Bone marrow (tissue), 2 donors: ENCODE measurements at places on chromosomes 16 and 17.

DNA sequence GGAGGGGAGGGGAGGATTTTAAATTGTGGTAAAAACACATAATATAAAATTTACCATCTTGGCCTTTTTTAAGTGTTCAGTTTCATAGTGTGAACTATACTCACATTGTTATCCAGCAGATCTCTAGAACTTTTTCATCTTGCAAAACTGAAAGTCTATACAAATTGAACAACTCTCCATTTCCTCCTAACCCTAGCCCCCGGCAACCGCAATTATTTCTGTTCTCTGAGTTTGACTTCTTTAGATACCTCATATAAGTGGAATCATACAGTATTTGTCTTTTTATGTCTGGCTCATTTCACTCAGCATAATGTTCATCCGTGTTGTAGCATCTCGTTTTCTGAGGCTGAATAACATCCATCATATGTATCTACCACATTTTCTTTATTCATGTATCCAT lies 30.0 kb upstream of the MRTFB start:
- DNase-seq: no peak

GRCh38 chr16:3654249-3654991 lies at the start of gene DNASE1:
Gene DNASE1, plus strand, starts transcription at chr16:3654691. Its CDS starts 683 bp downstream, at chr16:3655374.
- DNase-seq: peak; percentile 12

- no peak for DNase-seq
Observed at GRCh38 chr16:53766304-53767016, 62.5 kb downstream of the FTO start.

DNA sequence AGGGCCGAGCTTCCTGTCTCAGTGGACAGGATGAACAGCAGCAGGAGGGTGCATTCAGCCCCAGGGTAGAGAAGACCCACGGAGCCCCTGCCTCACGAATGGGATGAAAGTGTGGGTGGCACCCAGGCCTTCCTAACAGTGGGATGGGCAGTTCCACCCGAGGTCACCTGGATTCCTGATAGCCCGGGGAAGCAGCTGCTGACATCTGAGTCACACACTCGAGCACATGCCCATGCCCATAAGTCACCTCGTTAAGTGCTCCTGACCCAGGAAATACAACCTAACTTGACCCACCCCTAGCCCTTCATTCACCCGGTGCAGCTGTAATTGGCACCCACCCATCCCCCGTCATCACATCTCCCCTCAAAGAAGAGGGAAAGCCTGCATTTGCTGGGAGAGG lies 85.3 kb upstream of the FOXF1 start:
- no peak for DNase-seq

DNA sequence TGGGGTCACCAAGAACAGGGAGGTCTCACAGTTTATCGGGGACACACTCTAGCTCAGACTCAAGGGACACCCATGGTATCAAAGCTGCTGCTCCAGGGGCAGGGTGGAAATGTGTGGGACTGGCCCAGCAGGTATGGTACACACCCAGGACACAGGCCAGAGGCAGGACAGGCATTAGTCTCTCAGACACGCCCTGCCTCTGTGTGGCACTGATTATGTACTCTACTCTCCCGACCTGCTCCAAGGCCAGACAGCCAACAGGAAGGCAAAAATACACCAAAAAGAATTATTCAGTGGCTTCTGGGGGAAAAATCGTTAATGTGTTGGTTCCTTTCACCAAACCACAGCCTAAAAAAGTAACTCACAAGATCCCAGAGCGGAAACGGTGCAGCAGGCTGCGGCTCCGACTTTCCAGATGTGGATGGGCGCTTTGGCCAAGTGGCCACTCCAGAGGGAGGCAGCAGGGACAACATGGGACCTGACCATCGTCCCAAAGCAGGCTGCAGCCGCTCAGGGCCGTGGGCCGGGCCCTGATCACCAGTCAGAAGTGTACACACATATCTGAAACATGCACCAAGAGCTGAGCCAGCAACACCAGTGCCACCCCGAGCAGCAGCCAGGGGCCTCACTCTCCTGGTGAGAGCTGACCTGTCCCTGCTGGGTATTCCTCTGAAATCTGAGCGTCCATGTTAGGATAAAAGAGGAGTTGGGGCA lies 1.0 kb upstream of the SIRT7 start:
- DNase-seq: no peak

DNA sequence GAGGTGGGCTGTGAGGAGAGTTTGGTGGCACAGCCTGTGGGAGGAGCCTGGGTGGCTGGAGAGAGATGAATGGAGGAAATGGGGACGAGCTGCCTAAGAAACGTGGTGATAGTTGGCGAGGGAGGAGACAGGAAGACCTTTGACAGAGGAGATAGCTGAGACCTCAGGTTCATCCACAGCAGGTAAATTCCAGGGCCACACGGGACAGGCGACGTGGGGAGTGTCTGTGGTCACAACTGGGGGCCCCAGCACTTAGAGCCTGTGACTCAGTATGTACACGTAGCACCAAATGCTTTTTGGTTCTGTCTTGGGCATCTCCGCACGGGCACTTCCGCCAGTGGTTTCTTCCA lies 7.7 kb downstream of the MINK1 start:
- no peak for DNase-seq

DNA sequence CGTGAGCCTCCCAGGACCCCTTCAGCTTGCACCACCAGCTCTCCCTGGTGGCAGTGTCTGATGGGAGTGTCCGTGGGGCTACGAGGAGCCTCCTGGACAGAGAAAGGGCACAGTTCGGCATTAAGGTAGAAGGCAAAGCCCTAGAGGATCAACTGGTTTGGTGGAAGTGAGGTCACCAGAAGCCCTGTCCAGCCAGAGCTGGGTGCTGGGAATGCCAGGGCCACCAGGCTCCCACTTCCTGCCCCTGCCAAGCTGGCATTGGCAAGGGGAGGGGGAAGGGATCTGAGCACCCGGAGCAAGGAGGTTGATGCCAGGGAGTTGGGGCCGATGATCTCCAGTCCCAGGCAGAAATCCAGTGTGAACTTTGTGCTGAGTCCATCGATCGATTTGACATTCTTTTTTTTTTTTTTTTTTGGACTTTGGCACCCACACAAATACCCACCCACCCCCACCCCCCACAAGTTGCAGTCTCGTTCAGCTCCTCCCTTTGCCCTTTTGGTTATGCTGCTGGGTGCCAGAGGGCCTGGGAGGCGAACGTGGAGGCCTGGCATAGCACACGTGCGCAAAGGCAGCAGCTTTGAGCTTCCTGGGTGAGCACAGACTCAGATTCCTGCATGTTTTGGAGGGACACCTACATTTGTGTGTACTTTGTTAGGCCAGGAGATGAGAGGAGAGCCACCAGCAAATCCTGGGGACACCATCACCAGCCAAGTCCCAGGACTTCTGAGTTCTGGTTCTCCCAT lies 2.1 kb downstream of the NHERF1 start:
- no peak for DNase-seq

GRCh38 chr17:50604513-50604912 lies 30.2 kb upstream of the ABCC3 start:
- no peak for DNase-seq

GRCh38 chr16:8721336-8722024 lies 47.1 kb downstream of the ABAT start:
- DNase-seq: no peak

GRCh38 chr17:19897903-19898302 lies 30.2 kb upstream of the ULK2 start:
- DNase-seq: no peak

DNA sequence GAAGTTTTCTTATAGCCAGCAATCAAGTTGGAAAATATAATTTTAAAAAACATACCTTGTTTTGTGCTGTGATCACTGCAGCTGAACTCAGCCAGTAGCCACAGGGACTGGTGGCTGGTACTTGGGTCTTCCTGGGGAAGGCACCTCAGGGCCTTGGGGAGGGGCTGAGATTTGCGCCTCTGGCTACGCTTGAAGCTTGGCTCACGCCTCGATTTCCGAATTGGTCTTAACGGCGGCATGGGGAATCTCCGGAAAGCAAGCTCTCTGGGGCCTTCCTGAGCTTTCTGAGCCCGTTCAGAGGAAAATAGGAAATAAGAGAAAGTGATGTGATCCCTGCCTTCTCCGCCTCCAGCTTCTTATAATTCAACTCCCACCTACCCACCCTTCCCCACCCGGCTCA lies 11.3 kb upstream of the USP7 start:
- DNase-seq: no peak

- DNase-seq: peak; percentile 13
Observed at GRCh38 chr17:50661795-50662391, 27.2 kb downstream of the ABCC3 start.

GRCh38 chr17:41762841-41763240 lies 23.7 kb downstream of the JUP start:
- no peak for DNase-seq

DNA sequence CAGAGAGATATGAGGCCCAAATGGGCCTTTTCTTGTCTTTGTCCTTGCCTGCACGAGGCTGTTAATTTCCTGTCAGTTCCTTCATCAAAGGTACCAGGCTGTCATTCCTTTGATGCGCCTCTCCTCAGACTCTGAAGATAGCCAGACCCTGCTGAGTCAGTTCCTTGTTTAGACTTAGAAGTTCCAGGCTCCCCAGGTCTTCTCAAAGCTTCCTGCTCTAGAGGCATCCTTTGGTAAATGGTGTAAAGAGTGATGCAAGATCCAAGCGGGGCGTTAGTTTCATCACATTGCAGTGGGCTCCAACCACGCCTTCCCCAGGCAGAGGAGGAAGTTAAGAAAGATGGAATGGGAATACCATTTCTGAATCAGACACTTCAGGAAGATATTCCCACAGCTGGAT lies 4.0 kb upstream of the CDH11 start:
- DNase-seq: no peak

DNA sequence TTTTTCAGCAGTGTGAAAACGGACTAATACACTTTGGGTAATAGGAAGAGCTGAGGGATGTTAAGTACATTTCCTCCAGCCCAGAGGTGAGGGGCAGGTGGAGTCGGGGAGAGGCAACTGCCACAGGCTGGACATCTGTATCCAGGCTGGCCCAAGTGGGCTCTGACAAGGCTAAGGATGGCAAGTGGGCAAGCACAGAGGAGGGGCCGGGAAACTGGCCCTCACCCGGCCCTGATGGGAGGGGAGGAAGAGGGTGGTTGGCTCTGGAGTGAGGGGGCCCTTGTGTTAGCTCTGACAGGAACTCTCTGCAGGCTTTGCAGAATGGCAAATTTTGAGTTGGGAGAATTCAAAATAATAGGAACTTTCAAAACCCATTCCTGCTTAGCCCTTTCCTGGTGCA lies 251.0 kb upstream of the TNRC6C start:
- DNase-seq: no peak

DNA sequence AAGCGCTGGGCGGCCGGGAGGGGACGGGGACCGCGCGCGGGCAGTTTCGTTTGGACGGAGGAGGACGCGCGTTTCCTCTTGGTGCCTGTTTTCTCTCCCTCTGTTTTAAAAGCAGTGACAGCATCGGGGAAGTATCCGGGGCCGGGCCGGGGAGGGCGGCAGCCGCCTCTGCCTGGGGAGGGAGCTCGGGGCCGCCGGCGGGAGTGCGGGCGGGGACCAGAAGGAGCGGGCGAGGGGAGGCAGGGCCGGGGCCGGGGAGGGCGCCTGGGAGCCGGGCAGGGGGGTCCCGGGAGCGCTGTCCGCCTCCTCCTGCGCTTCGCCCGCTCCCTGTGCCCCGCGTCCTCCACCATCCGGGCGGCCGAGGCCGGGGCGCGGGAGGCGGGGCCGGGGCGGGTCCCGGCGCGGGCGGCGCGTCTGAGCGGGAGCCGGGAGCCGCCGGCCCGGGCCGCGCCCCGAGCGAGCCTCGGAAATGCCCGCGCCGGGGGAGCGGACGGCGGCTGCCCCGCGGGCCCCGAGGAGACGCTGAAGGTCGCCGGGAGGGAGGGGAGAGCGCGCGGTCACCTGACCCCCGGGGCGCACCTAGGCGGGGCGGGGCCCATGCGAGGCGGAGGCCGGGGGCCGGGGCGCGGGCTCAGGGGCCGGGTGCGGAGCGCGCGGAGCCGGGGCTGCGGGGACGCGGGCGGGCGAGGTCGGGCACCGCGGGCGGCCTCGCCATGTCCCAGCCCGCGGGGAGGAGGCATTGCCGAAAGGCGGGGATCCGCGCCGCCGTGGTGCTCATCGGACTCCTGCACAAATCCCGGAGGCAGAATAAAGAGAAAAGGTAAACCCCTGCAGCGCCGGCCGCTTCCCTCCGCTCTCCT lies 57.3 kb downstream of the RAP1GAP2 start:
- DNase-seq: peak; percentile 31

DNA sequence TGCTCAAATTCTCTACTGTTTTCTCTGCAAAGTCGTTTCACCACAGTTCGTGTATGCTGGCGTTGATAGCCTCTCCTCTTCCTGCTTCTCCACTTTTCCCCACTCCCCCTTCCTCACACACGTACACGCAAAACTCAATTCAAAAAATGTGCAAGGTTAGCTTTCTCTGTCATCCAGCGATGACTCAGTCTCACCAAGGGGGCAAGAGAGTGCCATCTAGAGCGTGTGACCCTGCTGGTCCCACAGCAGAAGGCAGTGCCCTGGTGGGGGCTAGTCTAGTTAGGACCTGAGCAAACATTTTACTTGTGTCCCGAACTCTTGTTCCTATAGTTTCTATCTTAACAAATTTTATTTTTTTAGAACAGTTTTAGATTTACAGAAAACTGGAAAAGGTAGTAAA lies 121.2 kb upstream of the CHMP6 start:
- no peak for DNase-seq

DNA sequence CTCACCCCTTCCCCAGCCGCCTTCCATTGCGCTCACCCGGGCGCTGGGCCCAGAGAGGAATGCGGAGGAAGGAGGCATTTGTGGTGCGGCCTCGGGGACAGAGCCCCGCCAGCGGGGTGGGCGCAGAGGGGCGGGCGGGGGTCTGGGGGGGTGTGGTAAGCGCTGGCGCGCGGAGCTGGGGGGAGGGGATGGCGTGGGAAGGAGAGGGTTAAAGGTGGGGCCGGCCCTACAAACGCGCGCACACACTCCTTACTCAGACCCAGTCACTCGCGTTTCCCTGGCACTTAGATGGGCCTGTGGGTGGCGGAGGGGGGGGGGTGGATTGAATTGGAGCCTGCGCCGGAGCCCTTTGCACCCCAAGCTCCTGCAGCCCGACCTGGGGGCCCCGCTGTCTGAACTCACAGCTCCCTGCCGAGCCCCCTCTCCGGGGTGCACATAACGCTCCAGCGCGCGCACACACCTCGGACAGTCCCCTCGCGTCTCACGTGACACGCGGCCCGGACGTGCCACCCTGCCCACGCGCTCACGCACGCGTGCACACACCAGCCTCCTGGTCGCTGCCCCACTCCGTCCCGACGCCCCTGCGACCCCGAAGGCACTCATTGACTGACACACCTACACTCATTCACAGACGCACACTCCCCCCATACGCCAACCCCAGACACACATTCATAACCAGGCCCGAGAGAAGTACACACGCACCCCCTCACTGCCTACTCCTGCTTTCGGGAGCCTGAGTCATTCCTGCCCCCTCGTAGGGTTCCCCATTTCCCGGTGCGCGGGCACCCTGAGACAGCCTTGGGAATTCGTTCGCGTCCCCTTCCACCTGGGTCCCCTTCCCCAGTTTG lies 844 bp downstream of the TBKBP1 start:
- peak; percentile 42 for DNase-seq

DNA sequence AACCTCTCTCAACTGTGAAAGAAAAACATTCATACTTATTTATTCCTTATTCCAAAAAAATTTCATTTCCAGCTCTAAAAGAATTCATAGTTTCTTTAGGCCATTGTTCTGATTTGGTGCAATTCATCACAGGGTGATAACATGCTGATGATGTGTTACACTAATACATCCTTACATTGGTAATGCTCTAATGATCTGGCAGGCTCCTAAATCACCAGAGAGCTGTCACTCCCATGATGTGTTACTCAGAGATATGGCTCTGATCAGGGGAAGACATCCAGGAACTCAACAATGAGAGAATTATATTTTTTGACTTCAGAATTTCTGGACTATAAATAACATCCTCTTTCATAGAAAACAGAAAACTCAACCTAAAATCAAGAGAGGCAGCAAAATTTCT lies 209.3 kb downstream of the CHD9NB start:
- no peak for DNase-seq

- no peak for DNase-seq
Observed at GRCh38 chr17:18957831-18958230, 5.9 kb downstream of the SLC5A10 start.
